Left colon (tissue), 2 donors: ENCODE measurements at places on chromosomes 6 and 20. TPM values are rescaled to one million over a fixed set of nuclear protein-coding genes. Genes with fewer than 3 reads are reported as not detected.

Gene ERVFRD-1
- total RNA-seq = 0.14 TPM

Gene RAET1L
- not detected for total RNA-seq

Gene C6orf58
- not detected for total RNA-seq

Gene ACOT13
- total RNA-seq = 51.1 TPM

Gene ME1
- total RNA-seq = 6.8 TPM

Gene IL17F
- not detected for total RNA-seq

Gene SLC22A16
- total RNA-seq = not detected

Gene CALHM6
- total RNA-seq = 0.61 TPM

Gene FKBP1C
- total RNA-seq = 0.31 TPM

Gene SLC44A4
- total RNA-seq = 763 TPM

Gene TCF15
- total RNA-seq = not detected

Gene OTOR
- not detected for total RNA-seq

Gene TJAP1
- 18.4 TPM for total RNA-seq

Gene SLC22A7
- total RNA-seq = not detected

Gene FBXO5
- 3.7 TPM for total RNA-seq

Gene TBCC
- 26.4 TPM for total RNA-seq

Gene PPP1R14C
- total RNA-seq = 28.9 TPM
